Adrenal gland (tissue), 19 donors: ENCODE measurements at places on chromosomes 2 and 18. TPM values are rescaled to one million over a fixed set of nuclear protein-coding genes. Genes with fewer than 3 reads are reported as not detected.

DNA sequence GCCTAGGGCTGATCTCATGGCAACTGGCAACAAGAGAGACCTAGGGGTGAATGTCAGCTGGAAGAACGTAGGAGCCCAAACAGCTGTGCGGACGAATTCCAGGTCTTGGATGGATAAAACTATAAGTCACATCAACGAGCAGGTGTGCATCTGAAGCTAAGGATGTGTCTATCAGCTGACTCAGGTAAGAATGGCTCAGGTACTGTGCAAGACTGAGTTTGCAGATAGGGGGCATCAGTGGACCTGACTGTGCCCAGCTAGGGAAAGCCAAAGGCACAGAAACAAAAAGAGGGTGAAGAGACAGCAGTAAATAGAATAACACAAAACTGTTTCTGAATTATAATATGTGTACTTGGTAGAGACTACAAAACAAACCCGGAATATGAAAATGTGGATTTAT lies 357.3 kb downstream of the ZEB2 start:
- H3K4me1 ChIP-seq = no peaks in the 10 kb centered on the region
- no peak overlapping the region for H3K4me3 ChIP-seq
- DNase-seq = no peak
- H3K27ac ChIP-seq = no peak overlapping the region

- H3K4me3 ChIP-seq = no peak overlapping the region
- no peaks in the 10 kb centered on the region for H3K27me3 ChIP-seq
These were observed 291.4 kb upstream of the RND3 start for GRCh38 chr2:150778828-150779227.

GRCh38 chr2:18440141-18440661 lies 120.3 kb downstream of the RDH14 start:
- peak; percentile 27 for DNase-seq
- H3K27me3 ChIP-seq = no peaks in the 10 kb centered on the region
- peaks cover 4% of the 10 kb centered on the region for H3K4me1 ChIP-seq
- H3K36me3 ChIP-seq = no peaks in the 10 kb centered on the region

DNA sequence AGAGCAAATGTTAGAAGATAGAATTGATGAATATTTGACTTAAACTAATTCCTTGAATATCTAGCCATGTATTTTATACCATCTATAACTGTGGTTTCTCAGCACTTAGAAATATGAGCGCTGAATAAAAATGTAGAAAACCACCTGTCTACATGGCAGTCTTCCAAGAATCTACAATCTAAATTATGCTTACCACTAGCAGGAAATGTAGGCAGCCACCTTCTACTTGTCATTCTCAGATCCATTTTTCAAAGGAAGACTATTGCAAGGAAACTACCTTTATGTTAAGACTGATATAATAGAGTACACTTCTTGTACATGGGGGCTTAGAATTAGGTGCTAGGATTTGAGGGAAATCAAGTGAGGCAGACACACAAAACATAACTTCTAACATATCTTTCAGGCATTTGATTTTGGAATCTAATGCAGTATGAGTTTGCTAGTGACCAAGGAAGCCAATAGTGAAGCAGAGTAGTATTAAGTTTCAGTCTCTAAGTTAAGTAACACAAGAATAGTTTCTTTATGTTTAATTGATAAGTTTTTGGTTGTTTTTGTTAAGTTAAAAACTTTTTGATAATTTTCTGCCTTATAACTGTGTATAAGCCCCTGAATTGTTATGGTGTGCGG lies 175.9 kb upstream of the ITGA4 start:
- no peak for DNase-seq
- H3K4me3 ChIP-seq = no peak overlapping the region
- H3K27me3 ChIP-seq = no peaks in the 10 kb centered on the region
- no peaks in the 10 kb centered on the region for H3K36me3 ChIP-seq

GRCh38 chr2:42917425-42917927 lies 125.1 kb upstream of the HAAO start:
- no peak overlapping the region for H3K27ac ChIP-seq
- no peaks in the 10 kb centered on the region for H3K27me3 ChIP-seq
- no peak overlapping the region for H3K4me3 ChIP-seq
- H3K36me3 ChIP-seq = no peaks in the 10 kb centered on the region
- peak; percentile 71 for DNase-seq

DNA sequence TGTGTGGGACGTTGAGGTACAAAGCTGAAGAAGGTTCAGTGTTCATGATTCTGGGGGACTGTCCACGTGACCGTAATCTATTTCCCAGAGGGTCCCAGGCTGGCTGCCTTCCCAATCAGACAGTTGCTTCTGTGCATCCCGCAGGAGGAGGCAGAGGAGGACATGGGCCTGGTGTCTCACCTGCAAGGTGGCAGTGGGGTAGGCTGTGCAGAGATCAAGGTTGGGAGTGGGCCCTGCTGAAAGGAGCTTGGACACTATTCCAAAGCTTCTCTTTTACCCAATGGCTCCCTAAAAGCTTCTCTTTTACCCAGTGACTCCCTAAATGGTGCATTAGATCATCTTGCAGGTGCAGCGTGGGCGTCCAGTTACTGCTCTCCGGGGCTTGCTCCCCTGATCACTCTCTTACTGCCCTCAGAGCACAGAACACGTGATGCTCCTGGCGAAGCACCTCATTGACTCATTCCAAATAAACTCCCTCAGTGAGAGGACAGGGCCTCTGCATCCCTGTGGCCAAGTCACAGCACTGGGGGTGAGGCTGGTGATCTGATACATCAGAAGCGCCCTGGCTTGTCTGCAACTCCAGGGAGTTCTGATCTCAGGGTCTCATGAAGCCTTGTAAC lies 41.5 kb downstream of the RNF144A start:
- no peak for DNase-seq
- H3K36me3 ChIP-seq = no peaks in the 10 kb centered on the region
- H3K27ac ChIP-seq = peak overlapping the region; percentile 78
- H3K4me3 ChIP-seq = no peak overlapping the region
- peaks cover 58% of the 10 kb centered on the region for H3K4me1 ChIP-seq

- no peak for DNase-seq
- H3K4me1 ChIP-seq = no peaks in the 10 kb centered on the region
These were observed 1.7 kb upstream of the CNDP1 start for GRCh38 chr18:74532511-74533025.

DNA sequence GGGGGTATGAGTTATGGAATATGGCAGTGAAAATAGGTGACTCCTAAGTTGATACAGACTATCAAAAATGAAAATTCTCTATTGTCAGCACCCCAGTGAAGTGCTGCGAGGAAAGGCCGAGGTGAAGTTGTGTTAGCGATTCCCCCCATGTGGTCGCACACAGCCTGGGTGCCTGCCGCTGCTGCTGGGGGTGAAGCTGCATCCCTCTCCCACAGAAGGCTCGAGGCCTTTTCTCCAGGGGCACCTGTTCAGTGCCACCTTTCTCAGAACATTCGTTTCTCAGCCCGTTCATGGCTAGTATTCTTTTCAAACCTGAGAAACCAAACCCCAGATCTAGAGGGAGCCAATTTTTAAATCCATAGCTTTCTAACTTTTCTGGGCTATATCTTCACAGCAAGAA lies 23.8 kb downstream of the HK2 start:
- DNase-seq = no peak
- H3K27ac ChIP-seq = no peak overlapping the region
- no peak overlapping the region for H3K4me3 ChIP-seq
- no peaks in the 10 kb centered on the region for H3K27me3 ChIP-seq
- no peaks in the 10 kb centered on the region for H3K36me3 ChIP-seq
- no peaks in the 10 kb centered on the region for H3K4me1 ChIP-seq

GRCh38 chr2:9441556-9441955 lies 18.1 kb downstream of the CPSF3 start:
- peaks cover 67% of the 10 kb centered on the region for H3K36me3 ChIP-seq
- no peak overlapping the region for H3K27ac ChIP-seq
- DNase-seq = no peak

- no peaks in the 10 kb centered on the region for H3K36me3 ChIP-seq
- no peaks in the 10 kb centered on the region for H3K27me3 ChIP-seq
- no peak for DNase-seq
- H3K4me1 ChIP-seq = no peaks in the 10 kb centered on the region
These were observed 38.4 kb upstream of the FZD5 start for GRCh38 chr2:207808119-207808518.

- no peaks in the 10 kb centered on the region for H3K27me3 ChIP-seq
- no peaks in the 10 kb centered on the region for H3K4me1 ChIP-seq
- no peak overlapping the region for H3K4me3 ChIP-seq
- no peak overlapping the region for H3K27ac ChIP-seq
- peak; percentile 54 for DNase-seq
- H3K36me3 ChIP-seq = no peaks in the 10 kb centered on the region
These were observed 59.4 kb downstream of the STEAP3 start for GRCh38 chr2:119282996-119283511.

DNA sequence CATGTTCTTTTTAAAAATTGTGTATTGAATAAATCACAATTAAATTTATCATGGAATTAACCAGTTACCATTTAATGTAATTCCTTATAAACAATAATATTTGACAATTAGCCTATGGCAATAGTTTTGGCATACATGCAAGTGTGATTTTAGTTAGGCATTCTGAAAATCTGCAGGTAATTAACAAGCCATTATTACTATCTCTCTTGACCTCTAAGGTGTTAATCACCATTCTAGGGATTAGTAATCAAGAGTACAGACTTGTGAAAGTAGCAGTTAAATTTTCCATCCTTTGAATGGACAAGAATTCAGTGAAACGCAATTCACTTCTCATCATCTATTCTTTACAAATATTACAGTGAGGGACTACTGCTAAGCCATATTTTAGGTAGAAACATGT lies 127.7 kb upstream of the CHST9 start:
- DNase-seq = no peak
- H3K4me1 ChIP-seq = no peaks in the 10 kb centered on the region
- no peaks in the 10 kb centered on the region for H3K27me3 ChIP-seq
- no peaks in the 10 kb centered on the region for H3K36me3 ChIP-seq
- H3K27ac ChIP-seq = no peak overlapping the region

DNA sequence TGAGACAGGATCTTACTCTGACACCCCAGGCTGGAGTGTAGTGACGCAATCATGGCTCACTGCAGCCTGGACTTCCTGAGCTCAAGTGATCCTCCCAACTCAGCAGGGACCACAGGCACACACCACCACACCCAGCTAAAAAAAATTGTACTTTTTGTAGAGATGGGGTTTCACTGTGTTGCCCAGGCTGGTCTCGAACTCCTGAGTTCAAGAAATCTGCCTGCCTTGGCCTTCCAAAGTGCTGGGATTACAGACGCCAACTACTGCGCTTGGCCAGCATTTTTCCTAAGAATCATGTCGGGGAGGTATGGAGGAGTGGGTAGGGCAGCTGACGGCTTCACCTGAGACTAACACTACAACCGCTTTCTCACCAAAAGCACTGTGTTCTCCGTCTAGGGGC lies 50.4 kb downstream of the CYP26B1 start:
- H3K27ac ChIP-seq = no peak overlapping the region
- H3K27me3 ChIP-seq = peaks cover 8% of the 10 kb centered on the region
- no peaks in the 10 kb centered on the region for H3K36me3 ChIP-seq
- no peak for DNase-seq
- H3K4me1 ChIP-seq = no peaks in the 10 kb centered on the region

DNA sequence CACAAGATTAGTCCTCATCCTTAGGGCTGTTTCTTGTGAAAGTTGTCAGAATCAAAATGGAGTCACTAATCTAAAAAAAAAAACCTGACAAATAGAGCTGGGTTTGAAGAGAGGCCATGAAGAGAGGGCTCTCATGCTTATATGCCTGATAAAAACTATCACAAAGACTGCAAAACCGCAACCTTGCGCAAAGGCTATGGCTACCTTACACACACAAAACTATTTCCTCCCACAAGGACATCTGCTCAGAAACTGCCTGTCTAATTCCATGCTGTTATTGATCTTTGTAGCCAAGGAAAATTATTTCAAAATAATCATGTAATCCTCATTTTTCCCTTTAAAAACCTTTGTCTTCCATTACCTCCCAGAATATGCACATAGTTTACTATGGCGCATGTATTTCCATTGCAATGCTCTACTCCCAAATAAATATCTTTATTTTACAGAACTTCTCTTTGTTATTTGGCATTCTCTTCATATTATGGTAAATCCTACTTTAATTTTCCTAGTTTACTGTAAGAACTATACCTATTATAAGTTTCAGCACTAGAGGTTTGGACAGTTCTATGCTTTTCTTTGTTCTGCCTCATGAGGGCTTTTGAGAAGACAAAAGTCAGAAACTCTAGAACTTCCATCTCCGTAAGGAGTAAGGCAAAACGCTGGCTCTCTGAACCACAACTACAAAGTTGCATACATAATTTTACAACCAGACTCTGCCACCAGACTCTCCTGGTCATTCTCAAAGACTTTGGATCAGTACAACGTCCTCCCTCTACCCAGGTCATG lies 9.6 kb upstream of the DPYSL5 start:
- no peak for DNase-seq
- no peak overlapping the region for H3K4me3 ChIP-seq
- H3K27me3 ChIP-seq = peaks cover 7% of the 10 kb centered on the region
- no peak overlapping the region for H3K27ac ChIP-seq
- H3K36me3 ChIP-seq = no peaks in the 10 kb centered on the region

DNA sequence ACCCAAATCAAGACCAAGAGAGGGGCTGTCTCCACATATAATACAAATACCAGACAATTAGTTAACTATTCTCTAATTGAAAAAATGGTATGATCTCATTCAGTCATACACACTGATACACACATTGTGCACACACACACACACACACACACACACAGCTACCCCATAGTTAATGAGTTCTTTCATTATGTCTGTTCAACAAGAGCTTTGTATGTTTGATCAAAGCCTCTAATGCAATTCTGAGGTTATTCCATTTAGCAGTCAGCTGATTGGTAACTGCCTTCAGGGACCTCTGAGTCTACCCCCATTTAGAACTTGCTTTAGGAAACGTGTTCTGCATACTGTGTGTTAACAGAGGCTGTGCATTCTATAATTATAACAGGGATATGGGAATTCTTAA lies 741.4 kb upstream of the LRRTM4 start:
- no peaks in the 10 kb centered on the region for H3K4me1 ChIP-seq
- DNase-seq = no peak
- no peaks in the 10 kb centered on the region for H3K27me3 ChIP-seq
- no peak overlapping the region for H3K27ac ChIP-seq
- H3K36me3 ChIP-seq = no peaks in the 10 kb centered on the region

DNA sequence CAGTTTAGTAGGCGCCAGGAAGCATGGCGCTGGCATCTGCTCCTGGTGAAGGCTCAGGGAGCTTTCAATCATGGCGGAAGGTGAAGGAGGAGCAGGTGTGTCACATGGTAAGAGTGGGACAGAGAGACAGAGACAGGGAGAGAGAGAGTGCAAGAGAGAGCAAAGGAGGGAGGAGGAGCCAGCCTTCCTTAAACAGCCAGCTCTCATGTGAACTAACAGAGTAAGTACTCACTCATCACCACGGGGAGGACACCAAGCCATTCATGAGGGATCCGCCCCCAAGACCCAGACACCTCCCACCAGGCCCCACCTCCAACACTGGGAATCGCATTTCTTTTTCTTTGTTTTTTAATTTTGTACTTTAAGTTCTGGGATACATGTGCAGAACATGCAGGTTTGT lies 40.8 kb upstream of the CLASP1 start:
- H3K27ac ChIP-seq = no peak overlapping the region
- H3K4me1 ChIP-seq = peaks cover 6% of the 10 kb centered on the region
- H3K27me3 ChIP-seq = no peaks in the 10 kb centered on the region
- no peaks in the 10 kb centered on the region for H3K36me3 ChIP-seq

- no peaks in the 10 kb centered on the region for H3K36me3 ChIP-seq
- no peak overlapping the region for H3K27ac ChIP-seq
- DNase-seq = no peak
- peaks cover 14% of the 10 kb centered on the region for H3K4me1 ChIP-seq
- H3K27me3 ChIP-seq = peaks cover 6% of the 10 kb centered on the region
These were observed 3.3 kb upstream of the OSBPL6 start for GRCh38 chr2:178191004-178191508.

Gene SCG2
- total RNA-seq = 193 TPM

Gene NPC1
- 94.3 TPM for total RNA-seq

Gene IDH1
- total RNA-seq = 337 TPM

Gene KCNF1
- 1.1 TPM for total RNA-seq

Gene MROH2A
- total RNA-seq = not detected
